ENCODE measurements at places on chromosomes 11 and 22.

DNA sequence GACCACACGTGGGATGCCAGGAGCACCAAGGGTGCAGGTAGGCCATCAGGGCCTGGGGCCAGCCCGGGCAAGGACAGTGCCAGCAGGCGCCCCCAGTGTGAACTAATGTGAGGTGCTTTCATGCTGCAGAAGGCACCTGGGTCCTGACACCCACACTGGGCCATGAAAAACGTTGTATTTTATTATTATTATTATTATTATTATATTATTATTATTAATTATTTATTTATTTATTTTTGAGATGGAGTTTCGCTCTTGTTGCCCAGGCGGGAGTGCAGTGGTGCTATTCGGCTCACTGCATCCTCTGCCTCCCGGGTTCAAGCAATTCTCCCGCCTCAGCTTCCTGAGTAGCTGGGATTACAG lies 1267.3 kb downstream of the BRD1 start:
- DNase-seq: no peak

- no peak for DNase-seq
Measured at GRCh38 chr11:11220786-11221185, 132.3 kb downstream of the CSNK2A3 start.

DNA sequence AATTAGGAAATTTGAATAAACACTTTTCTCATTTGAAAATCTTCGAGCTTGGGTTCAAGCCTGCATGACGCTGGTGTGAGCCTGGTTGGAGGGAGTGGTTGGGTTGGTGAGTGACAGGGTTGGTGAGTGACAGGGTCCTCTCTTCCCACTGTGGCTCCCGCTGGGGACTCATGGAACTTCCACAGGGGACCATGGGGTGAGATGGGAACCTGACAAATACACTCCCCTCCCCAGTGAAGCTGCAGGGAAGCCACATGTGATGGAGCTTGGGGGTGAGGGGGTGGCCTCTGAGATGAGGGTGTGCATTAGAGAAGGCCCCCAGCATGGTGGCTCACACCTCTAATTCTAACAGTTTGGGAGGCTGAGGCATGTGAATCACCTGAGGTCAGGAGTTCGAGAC lies 66.8 kb downstream of the RTL6 start:
- DNase-seq: no peak

- no peak for DNase-seq
Measured at GRCh38 chr11:19330416-19330815, 89.7 kb upstream of the E2F8 start.

GRCh38 chr11:69486056-69486772 lies 4.8 kb downstream of the LINC01488 start:
- no peak for DNase-seq

DNA sequence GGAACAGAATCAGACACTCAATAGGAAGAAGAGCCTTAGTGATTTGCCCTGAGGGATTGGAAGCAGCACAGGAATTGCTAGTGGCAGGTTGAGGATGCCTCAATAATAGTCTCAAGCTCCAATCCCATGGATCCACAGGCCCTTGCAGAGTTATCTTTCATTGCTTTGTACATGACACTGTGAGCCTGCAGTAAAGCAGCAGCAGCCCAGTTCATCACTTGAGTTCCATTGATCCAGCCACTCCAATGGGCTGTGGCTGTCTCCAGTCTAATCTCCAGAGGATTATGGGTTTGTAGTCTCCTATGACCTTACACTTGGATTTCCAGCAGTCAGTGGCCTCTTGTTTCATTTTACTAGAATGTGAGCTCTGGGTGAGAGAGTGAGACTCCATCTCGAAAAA lies 45.4 kb downstream of the AAMDC start:
- DNase-seq: no peak

- DNase-seq: no peak
Measured at GRCh38 chr11:119306373-119306890, 10.5 kb downstream of the MCAM start.

DNA sequence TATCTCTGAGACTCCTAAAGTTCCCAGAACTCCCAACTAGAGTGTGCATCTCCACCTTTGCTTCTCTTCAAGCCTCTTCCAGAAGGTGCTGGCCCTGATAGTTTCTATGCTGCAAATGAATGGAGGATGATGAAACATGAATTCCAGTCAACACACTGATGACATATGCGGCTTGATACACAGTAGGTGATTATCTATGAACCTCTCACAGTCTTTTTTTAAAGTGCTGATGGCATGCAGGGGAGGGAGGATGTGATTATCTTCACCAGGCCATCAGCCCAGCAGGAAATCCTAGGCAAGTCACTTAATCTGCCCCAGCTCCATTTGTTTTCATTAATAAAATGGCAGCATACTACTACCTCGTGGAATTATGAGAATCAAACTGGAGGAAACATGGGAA lies 548.5 kb downstream of the SOX6 start:
- DNase-seq: no peak

DNA sequence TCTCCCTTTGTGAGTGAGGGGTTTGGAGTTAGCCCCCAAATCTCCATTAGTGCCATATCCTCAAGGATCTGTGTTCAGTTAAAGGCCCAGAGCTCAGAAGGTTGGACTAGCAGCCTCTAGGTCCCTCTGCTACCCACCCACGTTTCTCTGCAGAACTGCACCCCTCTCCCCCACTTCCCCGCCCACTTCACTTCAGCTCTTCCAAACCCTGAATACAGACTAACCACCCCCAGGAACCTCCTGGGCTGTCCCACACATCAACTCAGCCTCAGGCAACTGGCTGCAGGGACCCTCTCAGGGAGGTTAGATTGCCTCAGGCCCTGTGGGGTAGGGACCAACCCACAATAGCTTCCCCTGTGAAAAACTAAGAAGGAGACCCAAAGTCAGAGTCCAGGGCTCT lies 840 bp downstream of the VPREB3 start:
- no peak for DNase-seq

DNA sequence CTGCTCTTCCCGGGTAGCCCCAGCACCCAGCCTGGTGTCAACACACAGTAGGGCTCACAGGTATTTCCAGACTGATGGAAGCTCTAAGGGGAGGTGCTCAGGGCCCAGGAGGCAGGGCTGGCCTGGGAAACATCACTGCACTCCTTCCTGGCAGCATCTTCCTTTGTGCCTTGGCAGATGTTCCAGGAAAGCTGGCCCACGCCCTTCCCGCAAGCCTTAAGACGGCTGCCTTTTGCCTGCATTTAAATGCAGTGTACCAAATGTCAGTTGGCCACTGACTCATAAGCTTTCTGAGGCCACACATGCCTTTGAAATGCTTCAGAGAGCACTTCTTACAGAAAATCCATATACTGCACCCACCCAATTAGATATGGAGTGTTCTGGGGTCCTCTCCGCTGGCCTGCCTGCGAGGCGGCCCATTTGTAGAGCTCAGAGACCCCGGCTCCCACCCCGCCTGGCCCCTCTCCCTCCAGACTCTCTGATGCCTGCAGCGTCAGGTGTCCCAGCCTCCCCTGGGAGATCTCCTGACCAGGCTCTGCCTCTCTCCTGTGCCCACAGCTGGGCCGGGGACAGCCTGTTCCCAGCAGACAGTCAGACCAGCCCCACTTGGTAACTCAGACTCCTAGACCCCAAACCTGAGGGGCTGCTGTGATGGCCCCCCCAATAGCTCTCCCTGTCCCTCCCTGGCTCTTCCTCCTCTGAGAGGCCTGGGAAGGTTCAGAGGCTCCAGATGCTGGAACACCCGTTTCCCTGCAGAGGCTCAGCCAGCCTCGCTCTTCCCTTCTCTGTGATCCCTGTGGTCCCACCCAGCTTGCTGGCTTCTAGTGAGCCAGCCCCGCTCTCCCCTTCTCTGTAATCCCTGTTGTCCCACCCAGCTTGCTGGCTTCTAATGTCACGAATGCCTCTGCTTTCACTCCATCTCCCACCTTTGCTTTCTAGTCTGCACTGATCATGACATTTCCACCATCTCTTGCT lies 47.6 kb upstream of the THY1 start:
- no peak for DNase-seq

DNA sequence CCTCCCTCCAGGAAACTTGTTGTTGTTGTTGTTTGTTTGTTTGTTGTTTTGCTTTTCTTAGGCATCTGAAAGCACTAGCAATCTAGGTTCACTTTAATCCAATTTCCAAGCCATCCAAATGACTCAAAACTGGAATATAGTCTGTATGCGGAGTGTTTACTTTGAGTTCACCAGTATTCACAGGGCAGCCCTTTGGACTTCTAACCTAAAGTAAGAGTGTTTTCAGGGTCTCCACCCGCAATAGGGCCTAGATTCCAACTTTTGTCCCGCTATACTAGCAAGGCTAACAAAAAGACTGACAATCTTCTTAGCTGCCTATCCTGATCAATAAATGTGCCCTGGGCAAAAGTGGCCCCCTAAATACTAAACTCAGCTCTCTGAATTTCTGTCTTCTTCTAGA lies 13.6 kb downstream of the PGM2L1 start:
- no peak for DNase-seq

- no peak for DNase-seq
Measured at GRCh38 chr11:36361901-36362391, 65.9 kb downstream of the PRR5L start.

DNA sequence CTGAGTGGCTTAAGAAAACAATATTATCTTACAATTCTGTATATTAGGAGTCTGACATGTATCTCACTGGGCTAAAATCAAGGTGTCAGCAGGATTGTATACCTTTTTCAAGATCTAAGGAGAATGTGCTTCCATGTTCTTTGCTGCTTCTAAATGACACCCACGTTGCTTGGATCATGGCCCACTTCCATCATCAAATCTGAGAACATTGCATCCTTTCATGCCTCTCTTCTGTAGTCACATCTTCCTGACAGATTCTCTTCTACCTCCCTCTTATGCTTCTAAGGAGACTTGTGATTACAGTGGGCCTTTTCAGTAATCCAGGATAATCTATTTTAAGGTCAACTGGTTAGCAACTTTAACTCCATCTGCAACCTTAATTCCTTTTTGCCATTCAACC lies 499.4 kb downstream of the FAM181B start:
- DNase-seq: no peak

GRCh38 chr22:27032091-27032761 lies 374.8 kb downstream of the MIAT start:
- DNase-seq: peak; percentile 57

GRCh38 chr22:50505276-50505775 lies 2.2 kb downstream of the LMF2 start:
- no peak for DNase-seq

DNA sequence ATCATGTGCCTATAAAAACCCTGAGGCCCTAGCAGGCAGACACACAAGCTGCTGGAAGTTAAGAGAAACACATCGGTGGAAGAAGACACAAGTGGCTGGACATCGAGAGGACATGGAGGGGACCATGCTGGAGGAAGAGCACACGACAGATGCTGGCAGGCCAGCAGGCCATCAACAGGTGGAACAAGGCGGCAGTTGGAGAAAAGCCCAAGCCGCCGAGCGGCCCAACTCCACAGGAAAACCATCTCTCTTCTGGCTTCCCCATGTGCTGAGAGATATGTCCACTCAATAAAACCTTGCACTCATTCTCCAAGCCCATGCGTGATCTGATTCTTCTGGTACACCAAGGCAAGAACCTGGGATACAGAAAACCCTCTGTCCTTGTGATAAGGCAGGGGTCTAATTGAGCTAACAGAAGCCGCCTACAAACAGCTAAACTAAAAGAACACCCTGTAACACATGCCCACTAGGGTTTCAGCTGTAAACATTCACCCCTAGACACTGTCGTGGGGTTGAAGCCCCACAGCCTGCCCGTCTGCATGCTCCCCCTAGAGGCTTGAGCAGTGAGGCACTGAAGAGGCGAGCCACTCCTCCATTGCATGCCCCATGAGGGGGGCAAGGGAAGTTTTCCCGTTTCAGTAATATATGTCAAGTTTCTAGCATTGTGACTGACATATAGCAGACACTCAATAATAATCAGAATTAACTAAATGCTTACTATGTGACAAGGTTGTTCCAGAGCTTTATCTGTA lies 39.0 kb upstream of the MMP20 start:
- DNase-seq: no peak

- DNase-seq: no peak
Measured at GRCh38 chr11:35618497-35619115, 346 bp downstream of the FJX1 start.

- DNase-seq: no peak
Measured at GRCh38 chr22:20926243-20926642, 9.0 kb downstream of the CRKL start.

GRCh38 chr11:28798286-28798685 lies 690.1 kb downstream of the METTL15 start:
- no peak for DNase-seq

GRCh38 chr22:25002241-25002985 lies 49.9 kb downstream of the KIAA1671 start:
- no peak for DNase-seq

- no peak for DNase-seq
Measured at GRCh38 chr11:58688789-58689503, 42.8 kb downstream of the GLYAT start.

- no peak for DNase-seq
Measured at GRCh38 chr22:18032455-18033101, 8.2 kb upstream of the MICAL3 start.

- DNase-seq: no peak
Measured at GRCh38 chr11:42205518-42205917, 746.1 kb upstream of the LRRC4C start.

Data from C1 segment of cervical spinal cord (tissue), 14 donors.